ENCODE measurements at places on chromosomes 6 and 20. TPM values are rescaled to one million over a fixed set of nuclear protein-coding genes. Genes with fewer than 3 reads are reported as not detected.

Gene TFAP2A
- under 0.01 TPM for total RNA-seq

Gene LY6G6C
- not detected for total RNA-seq

Gene SLA2
- total RNA-seq = not detected

Gene POU5F1
- 0.09 TPM for total RNA-seq

Gene SMOC2
- total RNA-seq = under 0.01 TPM

Gene PTCHD4
- total RNA-seq = 3.0 TPM

Gene IMPG1
- not detected for total RNA-seq

Gene SLC24A3
- 1.6 TPM for total RNA-seq

Gene NPEPL1
- total RNA-seq = 25.2 TPM

Gene ABHD16B
- total RNA-seq = not detected

Gene SUPT3H
- 12.8 TPM for total RNA-seq

Gene ARFGEF2
- total RNA-seq = 47.1 TPM

Gene TTK
- 2.8 TPM for total RNA-seq

Gene ENPP5
- total RNA-seq = 0.46 TPM

Gene CLPSL1
- not detected for total RNA-seq

Gene SMLR1
- not detected for total RNA-seq

Gene NKAIN2
- not detected for total RNA-seq

Gene MYB
- total RNA-seq = 0.14 TPM

Gene TCP11
- not detected for total RNA-seq

Gene FAXC
- 0.55 TPM for total RNA-seq

Gene VGLL2
- total RNA-seq = not detected

Gene SLC29A1
- total RNA-seq = 3.1 TPM

Gene FAM162B
- 1.4 TPM for total RNA-seq

Gene KCNK15
- 0.28 TPM for total RNA-seq

Gene RAD21L1
- 0.14 TPM for total RNA-seq

Gene TAF11
- total RNA-seq = 14.2 TPM

Gene RBM38
- 2.8 TPM for total RNA-seq

Gene CSNK2B
- total RNA-seq = 97.7 TPM

Gene JPH2
- 0.43 TPM for total RNA-seq

Gene CGA
- total RNA-seq = 0.09 TPM

Gene RCAN2
- 3.7 TPM for total RNA-seq

Gene XKR7
- not detected for total RNA-seq

Measured in smooth muscle cell of bladder (primary cell).